Stimulated activated CD4-positive, alpha-beta T cell treated with anti-CD3 and anti-CD28 coated beads, Interleukin-1b, Interleukin-23, amount 100 ng/mL, for 24 hours (primary cell): ENCODE measurements at places on chromosomes 2 and 18.

DNA sequence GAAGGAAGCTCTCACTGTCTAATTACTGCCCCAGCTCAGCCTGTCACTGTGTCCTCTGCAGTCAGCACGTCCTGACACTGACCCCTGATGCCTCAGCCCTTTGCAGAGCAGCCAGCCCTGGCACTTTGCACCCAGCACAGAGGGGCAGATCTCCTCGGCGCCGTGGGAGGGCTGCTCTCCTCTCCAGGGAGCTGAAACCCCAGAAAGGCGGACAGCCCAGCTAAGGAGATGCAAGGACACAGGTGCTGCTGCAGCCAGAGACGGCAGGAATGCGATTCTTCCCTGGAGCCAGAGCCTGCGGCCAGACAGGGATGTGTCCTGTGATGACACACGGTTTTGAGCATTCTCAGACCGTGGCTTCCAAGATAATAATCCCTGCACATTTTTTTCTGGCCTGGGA is 34.5 kb upstream of the SIX3 start:
- no peak for DNase-seq

- no peak for DNase-seq
Measured at GRCh38 chr18:62258616-62259015, 66.5 kb upstream of the TNFRSF11A start.

DNA sequence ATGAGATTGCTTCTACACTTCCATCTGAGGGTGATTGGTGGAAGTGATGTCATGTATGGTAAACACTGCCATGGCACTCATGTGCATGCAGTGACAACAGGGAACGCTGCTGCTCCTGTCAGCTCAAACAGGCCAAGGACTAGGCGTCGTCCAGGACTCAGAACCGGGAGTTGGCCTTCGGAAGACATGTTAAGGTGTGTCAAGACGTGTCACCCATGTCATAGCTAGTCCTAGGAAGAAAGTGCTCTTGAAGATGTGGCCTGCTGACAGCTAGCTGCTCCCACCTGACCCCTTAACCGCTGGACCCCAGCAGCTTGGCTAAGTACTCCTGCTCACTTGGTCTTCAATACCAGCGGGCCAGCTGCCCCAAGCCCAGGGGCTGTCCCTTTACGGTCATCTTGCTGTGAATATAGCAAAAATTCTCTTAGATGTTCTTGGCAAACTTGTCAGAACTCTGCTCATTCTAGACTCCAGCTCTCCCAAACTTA is 6.3 kb upstream of the NOSTRIN start:
- no peak for DNase-seq

GRCh38 chr2:29628108-29628745 is 293.2 kb downstream of the ALK start:
- no peak for DNase-seq

GRCh38 chr2:8663997-8664396 is 17.9 kb upstream of the ID2 start:
- DNase-seq: no peak

GRCh38 chr2:207926133-207926988 is 99.0 kb downstream of the PLEKHM3 start:
- DNase-seq: no peak

GRCh38 chr2:79971807-79972206 is 332.7 kb downstream of the LRRTM1 start:
- DNase-seq: no peak

DNA sequence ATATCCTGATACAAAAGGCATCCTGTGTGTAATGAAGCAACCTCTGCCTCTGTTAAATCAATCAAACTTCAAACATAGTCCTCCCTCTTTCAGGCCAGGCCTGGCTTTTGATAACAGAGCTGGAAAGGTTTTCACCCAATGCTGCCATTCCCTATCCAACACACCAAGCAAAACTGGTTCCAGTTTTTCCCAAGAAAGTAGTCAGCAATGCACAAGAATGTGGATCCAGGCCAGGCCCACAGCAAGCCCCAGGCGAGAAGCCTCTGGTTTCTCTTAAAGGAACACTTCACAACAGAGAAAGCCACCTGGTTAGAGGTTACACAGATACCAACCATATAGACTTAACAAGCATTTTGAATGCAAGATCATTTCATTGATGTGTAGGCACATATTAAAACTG is 49.2 kb upstream of the CCDC150 start:
- no peak for DNase-seq

- no peak for DNase-seq
Measured at GRCh38 chr18:26771524-26771923, 94.0 kb downstream of the AQP4 start.
